ENCODE measurements at places on chromosomes 7 and 10. TPM values are rescaled to one million over a fixed set of nuclear protein-coding genes. Genes with fewer than 3 reads are reported as not detected.

The AIMP2 gene
- total RNA-seq: 24.7 TPM

The PDZD8 gene
- total RNA-seq: 30.4 TPM

The ACSM6 gene
- not detected for total RNA-seq

The RBM48 gene
- total RNA-seq: 24.4 TPM

The HOXA10 gene
- total RNA-seq: not detected

The SUFU gene
- 7.5 TPM for total RNA-seq

The CADPS2 gene
- 10.0 TPM for total RNA-seq

The AKR1C1 gene
- 46.0 TPM for total RNA-seq

The SPDYE6 gene
- not detected for total RNA-seq

The NKX1-2 gene
- not detected for total RNA-seq

The RBP3 gene
- total RNA-seq: not detected

The ASL gene
- 6.3 TPM for total RNA-seq

The PNLIPRP2 gene
- not detected for total RNA-seq

The CYP2E1 gene
- 16.3 TPM for total RNA-seq

The OPN4 gene
- total RNA-seq: not detected

The TWIST1 gene
- total RNA-seq: not detected

The ZCCHC24 gene
- total RNA-seq: 5.9 TPM

The GRID2IP gene
- 1.3 TPM for total RNA-seq

The HERC4 gene
- total RNA-seq: 140 TPM

The GNAI1 gene
- total RNA-seq: 164 TPM

The CCL26 gene
- not detected for total RNA-seq

The GSAP gene
- 12.5 TPM for total RNA-seq

The DDC gene
- not detected for total RNA-seq

The AHR gene
- 14.1 TPM for total RNA-seq

The SOSTDC1 gene
- 13.1 TPM for total RNA-seq

The LLCFC1 gene
- not detected for total RNA-seq

The TMEM270 gene
- not detected for total RNA-seq

The OLAH gene
- not detected for total RNA-seq

The ARHGAP22 gene
- 5.0 TPM for total RNA-seq

The OR6B1 gene
- total RNA-seq: not detected

The CYP26A1 gene
- total RNA-seq: 11.6 TPM

The UCMA gene
- total RNA-seq: not detected

The FBXO24 gene
- not detected for total RNA-seq

The CDK1 gene
- 27.5 TPM for total RNA-seq

The MMRN2 gene
- 5.9 TPM for total RNA-seq

The LFNG gene
- total RNA-seq: 12.8 TPM

The POLR2J2 gene
- 15.3 TPM for total RNA-seq

The ACBD7 gene
- total RNA-seq: 8.1 TPM

The KMT2E gene
- 417 TPM for total RNA-seq

The PRSS37 gene
- total RNA-seq: not detected

The ADAM8 gene
- 2.8 TPM for total RNA-seq

The CDK14 gene
- 115 TPM for total RNA-seq

The CCZ1 gene
- 87.3 TPM for total RNA-seq

The NRG3 gene
- total RNA-seq: 41.6 TPM

The PLXDC2 gene
- total RNA-seq: 15.3 TPM

Data from parietal lobe (tissue), 2 donors.